ENCODE measurements at places on chromosomes 4 and X.

- no peak for DNase-seq
These were observed 162.4 kb upstream of the GYPA start for GRCh38 chr4:144302704-144303536.

DNA sequence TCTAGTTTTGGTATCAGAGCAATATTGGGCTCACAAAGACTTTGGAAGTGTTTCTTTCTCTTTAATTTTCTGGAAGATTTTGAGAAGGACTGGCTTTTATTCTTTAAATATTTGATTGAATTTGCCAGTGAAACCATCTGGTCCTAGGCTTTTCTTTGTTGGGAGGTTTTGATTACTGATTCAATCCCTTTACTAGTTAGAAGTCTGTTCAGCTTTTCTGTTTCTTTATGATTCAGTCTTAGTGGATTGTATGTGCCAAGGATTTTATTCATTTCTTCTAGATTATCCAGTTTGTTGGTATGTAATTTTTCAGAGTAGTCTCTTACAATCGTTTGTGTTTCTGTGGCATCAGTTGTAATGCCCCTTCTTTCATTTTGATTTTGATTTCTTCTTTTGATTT is 28.6 kb downstream of the GLRB start:
- no peak for DNase-seq

GRCh38 chrX:10183760-10184159 is 27.0 kb downstream of the CLCN4 start:
- DNase-seq: no peak

DNA sequence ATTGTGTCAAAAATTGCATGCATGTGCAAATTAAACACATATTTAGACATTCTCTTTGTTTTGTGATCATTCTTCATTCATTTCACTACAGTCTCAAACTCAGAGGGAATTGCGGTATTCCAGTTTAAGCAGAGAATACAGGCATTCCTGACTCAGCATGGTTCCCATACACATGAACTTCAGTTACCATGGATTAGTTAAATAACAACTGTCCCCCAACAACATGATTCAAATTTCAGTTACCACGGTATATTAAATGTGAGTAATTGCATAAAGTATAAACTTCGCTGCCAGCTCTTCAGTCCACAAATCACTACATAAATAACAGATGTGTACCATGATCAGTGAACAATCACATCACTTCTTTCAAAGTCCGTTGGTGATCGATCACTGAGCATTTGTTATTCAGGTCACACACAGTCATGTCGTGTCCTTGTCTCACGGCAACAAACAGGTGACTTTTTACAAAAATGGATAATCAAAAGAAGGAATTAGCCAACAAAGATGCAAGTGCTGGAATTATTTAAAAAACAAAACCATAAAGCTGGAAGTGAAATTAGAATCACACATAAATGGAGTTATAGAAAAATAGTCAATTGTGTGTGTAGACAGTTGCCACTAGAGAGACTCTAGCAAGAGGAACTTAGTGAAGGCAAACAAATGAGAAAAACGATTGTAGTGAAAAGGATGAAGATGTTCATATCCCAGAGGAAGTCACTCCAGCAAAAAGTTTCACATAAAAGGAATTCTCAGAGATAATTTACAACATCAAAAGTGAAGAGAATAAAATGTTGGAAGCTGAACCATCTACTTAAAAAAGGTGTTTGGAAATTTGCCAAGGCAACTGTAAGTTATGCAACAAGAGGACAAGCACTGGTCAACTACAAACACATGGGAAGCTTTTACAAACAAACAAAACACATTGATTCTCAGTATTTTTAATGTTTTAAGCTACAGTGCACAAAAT is 138.6 kb upstream of the SMARCAD1 start:
- DNase-seq: no peak

GRCh38 chr4:145482209-145483037 is 770 bp downstream of the SMAD1 start:
- DNase-seq: peak; percentile 49

DNA sequence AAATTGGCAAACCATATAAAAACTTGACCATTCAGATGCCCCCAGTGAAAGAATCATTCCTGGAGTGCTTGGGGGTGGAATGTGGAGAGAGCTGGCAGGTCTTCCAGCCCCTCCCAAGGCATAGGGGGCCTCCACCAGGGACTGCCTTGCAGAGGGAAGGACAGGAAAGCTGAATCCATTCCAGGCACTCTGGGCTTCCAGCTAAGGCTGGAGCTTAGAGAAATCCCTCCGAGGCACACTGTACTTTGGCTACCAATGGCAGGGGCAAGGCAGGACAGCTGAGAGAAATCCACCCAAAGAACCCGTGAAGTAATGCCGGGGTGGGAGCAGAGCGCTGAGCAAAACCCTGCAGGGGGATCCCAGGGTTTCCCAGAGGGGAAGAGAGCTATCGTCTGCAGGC is 4.0 kb downstream of the CENPU start:
- DNase-seq: no peak

GRCh38 chr4:20641976-20642375 is 58.3 kb upstream of the PACRGL start:
- DNase-seq: no peak

DNA sequence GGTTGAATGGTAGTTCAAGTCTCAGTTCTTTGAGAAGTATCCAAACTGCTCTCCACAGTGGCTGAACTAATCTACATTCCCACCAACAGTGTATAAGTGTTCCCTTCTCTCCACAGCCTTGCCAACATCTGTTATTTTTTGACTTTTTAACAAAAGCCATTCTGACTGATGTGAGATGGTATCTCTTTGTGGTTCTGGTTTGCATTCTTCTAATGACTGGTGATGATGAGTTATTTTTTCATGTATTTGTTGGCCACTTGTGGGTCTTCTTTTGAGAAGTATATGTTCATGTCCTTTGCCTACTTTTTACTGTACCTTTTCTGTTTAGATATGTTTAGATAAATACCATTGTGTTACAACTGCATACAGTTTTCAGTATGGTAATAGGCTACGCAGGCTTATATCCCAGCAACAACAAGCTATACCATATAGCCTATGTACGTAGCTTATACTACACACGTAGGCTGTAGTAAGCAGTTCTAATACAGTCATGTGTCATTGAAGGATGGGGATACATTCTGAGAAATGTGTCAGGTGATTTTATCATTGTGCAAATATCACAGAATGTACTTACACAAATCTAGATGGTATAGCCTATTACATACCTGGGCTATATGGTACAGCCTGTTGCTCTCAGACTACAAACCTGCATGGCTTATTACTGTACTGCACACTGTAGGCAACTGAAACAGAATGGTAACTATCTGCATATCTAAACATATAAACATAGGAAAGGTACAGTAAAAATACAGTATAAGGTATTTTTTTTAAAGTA is 28.1 kb downstream of the KLHL8 start:
- no peak for DNase-seq

DNA sequence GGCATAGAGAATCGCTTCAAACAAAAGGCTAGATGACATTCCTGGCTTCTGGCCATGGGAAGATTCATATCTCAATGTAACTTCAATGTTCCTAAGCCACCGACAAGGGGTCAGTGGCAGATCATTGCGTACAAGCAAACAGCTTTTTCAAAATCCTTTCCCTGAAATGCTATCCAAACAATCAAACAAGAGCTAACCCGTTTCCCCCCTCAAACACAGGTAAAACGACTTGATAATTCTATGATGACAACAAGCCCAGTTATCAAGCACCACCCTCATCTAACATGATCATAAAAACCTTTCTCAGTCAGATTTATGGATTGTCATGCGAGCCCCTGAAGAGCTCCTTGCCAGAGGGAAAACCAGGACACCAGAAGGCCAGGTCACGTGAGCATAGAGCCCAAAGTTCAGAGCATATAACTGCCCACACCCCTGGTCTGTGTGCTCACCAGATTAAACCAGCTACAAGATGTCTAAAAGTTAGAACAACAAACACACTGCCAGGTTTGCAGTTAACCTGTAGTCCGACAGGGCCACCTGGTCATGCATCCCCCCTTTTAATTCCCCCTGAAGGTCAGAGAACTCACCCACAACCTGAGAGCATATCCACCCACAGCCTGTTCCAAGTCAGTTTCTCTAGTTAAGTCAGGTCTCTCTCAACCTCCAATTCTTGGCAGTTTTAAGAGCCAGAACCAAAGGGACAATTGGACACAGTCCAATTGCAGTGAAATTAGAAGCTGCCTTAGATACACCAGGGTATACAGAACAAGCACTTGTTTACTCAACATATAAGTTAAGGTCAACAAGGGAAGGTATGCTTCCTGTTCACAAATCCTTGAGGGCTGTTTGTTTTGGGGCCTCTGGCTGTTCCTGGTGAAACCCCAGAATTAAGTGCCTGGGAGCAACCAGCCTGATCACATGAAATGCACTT is 248.1 kb upstream of the PPARGC1A start:
- no peak for DNase-seq

GRCh38 chr4:8267077-8267476 is 2.5 kb upstream of the HTRA3 start:
- DNase-seq: peak; percentile 14

DNA sequence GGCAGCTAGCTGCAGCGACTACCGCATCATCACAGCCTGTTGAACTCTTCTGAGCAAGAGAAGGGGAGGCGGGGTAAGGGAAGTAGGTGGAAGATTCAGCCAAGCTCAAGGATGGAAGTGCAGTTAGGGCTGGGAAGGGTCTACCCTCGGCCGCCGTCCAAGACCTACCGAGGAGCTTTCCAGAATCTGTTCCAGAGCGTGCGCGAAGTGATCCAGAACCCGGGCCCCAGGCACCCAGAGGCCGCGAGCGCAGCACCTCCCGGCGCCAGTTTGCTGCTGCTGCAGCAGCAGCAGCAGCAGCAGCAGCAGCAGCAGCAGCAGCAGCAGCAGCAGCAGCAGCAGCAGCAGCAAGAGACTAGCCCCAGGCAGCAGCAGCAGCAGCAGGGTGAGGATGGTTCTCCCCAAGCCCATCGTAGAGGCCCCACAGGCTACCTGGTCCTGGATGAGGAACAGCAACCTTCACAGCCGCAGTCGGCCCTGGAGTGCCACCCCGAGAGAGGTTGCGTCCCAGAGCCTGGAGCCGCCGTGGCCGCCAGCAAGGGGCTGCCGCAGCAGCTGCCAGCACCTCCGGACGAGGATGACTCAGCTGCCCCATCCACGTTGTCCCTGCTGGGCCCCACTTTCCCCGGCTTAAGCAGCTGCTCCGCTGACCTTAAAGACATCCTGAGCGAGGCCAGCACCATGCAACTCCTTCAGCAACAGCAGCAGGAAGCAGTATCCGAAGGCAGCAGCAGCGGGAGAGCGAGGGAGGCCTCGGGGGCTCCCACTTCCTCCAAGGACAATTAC is 1.4 kb downstream of the AR start:
- DNase-seq: no peak

DNA sequence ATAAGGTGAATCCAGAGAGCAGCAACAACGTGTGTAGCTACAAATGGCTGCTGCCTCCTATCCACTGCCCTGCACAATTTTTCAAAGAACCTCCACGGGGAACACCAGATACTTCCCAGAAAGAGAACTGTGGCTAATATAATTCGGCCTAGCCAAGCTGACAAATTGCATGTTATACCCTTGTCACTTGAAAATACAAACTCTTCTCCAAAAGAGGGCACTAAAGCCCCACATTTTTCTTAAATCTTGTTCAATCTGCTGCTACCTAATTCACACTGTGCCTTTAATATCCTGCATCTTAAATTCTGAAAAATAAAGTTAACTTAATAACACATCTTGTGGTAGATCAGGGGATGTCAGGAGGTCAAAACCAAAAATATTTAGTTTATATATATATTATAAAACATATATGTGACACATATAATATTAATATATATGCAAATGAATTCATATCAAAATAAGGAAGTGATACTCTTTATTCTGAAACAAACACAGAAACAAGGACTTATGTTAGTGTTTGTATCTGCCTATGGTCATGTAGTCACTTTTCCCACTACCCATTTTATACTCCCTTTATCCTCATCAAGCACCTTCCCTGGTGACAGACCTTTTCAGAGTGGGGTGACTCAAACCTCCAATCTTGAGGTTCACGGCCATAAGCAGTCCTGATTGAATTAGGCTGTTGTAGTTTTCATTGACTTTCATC is 24.1 kb downstream of the CT45A1 start:
- DNase-seq: no peak

GRCh38 chrX:153161952-153162351 is 17.1 kb upstream of the MAGEA1 start:
- no peak for DNase-seq

DNA sequence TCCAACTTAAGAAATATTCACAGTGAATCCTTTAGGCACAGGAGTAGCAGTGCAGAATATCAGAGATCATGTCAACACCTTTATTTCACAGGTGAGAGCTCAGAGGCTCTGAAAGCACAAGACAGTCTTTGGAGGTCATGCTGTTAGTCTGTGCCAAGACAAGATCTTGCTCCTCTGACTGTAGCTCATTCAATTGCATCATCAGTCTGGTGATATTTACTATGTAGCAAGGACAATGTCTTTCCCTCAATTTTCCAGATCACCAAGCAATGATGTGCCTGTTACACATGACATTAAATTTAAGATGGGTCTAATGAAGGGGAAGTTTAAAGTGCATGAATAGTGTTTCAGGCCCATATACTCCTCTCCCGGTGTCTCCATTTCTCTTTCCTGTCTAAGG is 277.5 kb downstream of the IL15 start:
- DNase-seq: no peak

- DNase-seq: no peak
These were observed 745.3 kb upstream of the MAGEB2 start for GRCh38 chrX:29470030-29470429.

- DNase-seq: no peak
These were observed 5.6 kb downstream of the CETN2 start for GRCh38 chrX:152824841-152825374.

DNA sequence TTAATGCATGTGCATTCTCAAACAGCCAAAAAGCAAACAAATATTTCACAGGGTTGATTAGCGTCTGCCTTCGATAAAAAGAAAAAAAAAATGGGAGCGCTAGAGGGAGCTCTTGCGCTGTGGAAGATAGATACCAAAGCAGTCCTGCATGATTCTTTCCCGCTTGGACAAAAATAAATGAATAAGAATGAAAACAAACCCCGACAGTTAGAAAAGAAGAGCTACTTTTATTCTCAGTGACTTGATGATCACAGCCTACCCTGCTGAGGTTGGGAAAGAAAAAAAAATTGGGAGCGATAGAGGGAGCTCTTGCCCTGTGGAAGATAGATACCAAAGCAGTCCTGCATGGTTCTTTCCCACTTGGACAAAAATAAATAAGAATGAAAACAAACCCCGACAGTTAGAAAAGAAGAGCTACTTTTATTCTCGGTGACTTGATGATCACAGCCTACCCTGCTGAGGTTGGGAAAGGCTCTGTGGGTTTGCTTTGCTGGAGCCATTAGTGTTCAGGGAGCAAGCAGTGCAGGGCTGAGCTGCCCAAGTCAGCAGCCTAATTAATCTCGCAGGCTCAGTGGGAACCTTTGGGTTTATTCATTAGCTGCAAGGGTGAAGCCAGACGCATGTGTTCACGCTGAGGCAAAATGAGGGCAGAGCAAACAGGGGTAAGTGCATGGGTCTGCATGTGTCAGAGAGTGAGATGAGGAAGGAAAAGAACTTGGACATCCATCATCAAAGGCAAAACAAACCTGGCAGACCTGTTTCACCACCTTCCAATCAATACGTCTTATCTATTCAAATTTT is 249.3 kb upstream of the PRKX start:
- peak; percentile 0 for DNase-seq
